Common myeloid progenitor, CD34-positive (primary cell): ENCODE measurements at places on chromosomes 5 and 9.

DNA sequence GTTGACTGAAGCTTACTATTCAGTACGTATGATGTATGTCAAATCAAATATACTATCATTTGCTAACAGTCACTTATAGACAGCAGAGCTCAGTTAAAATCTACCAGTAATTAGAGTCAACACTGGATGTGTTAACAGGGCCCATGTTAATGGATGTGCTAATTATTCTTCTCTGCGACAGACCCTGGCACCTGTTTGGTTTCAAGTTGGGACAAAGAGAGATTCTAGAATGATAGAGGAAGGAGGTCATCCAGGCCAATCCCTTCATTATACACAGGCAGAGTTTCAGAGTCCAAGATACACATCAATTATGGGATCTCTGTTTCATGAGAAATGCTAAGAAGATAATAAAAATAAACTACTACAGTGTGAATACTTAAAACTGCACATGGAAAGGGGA lies 615.0 kb downstream of the ZNF608 start:
- no peak for DNase-seq

DNA sequence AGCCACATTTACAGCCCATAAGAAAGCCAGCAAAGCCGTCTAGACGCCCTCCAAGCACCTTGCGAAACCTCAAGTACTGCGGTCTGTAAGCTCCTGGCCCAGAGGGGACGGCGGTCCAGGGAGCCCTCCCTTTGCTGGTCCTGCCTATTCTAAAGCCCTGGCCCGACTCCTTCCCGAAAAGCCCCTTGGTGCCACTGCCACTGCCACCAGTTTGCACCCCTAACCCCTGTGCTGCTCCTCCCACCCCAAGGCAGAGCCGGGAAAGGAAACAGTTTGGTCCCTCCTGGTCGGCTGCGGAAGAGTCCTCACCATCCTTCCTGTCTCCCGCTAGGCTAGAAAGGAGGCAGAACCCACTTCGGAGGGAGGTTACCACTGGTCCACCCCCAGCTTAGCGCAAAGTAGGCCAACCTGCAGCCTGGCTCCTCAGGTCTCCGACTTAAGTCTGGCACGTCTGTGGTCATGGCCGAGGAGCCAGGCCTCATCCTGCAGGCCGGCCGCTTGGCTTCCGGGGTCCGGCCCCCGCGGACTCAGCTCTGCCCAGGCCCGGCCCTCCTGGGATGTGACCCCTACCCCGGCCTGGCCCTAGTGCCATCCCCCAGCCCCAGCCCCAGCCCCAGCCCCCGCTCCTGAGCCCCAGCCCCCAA lies 916 bp downstream of the TOR1A start:
- DNase-seq: no peak

DNA sequence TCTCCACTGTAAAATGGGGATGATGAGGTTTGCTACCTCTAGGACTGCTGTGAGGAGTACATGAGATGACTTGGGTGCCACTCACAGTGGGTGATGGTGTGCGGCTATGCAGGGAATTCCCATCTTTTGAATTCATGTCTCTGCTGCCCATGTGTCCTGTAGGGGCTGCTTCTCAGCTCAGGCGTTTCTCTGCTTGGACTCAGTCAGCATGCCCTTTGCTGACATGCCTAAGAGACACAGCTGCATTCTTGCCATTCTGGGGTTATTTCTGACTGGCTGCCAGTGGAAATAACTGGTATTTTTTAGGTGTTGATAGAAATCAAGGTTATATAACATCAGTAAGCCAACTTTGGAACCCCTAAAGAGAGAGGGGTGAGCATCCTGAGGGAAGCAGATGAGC lies 24.3 kb upstream of the XPA start:
- DNase-seq: no peak

DNA sequence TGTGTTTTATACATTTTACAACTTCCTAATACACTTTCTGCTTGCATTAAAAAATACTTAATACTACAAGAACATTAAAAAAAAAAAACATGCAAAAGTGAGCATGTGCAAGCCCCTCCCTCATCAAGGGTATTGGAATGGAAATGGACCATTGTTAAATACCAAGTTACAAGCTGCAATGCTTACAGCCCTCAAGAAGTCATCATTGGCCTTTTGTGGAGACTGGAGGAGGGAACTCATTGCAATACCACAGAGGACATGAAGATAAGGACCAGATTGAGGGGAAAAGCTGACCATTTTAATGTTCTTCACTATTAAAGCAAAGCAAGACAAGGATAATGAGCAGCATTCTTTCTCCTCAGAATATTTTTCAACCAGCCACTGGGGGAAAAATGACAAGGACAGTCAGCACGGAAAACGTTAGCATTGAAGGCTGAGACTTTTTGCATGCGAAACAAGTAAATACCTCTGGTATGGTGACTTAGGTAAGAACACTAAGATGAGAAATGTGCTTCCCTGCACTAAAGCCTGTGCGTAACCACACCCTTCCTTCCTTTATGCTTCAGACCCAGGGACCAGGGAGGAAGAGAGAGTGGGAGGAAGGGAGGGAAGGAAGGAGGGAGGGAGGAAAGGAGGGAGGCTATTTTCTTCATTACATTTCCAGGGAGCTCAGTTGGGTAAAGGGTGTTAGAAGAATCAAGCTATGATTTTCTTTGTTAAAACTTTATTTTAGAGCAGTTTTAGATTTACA lies 141.1 kb upstream of the RAPGEF1 start:
- DNase-seq: no peak

GRCh38 chr5:16067415-16067814 lies 112.2 kb downstream of the MARCHF11 start:
- DNase-seq: no peak

DNA sequence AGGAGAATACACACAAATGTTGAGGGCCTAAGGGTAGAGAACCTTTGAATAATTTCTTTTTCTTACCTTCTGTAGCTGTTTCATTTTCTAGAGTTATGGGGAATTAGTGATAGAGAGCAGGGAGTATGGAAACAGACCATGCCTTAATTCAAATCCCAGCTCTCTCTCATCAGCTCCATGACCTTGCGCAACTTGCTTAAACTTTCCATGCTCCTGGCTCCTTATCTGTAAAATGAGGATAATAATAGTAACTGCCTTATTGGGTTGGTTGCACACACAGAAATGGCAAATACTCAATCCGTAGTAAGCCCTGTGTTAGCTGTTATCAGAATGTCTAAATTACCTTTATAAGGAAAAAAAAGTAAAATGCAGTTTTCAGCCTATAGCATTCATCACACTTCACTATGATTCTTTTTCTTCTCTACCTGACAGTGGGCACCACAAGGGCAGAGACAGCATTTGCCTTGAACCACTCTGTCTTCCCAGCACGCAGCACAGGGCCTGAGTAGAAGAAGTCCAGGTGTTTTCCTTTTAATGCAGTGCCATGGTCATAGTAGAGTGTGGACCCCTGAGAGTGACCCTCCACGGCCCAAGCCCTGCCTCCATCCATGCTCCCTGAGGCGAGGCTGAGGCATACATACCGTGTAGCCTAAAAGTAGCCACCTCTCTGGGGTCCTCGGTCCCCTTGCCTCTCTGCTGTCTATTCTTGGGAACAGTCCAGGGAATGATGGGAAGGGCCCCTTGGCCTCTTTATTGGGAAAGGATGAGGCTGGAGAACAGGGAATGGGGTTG lies 17.4 kb downstream of the C5orf15 start:
- no peak for DNase-seq

GRCh38 chr9:3520564-3520963 lies 5.2 kb downstream of the RFX3 start:
- DNase-seq: no peak

GRCh38 chr5:18311266-18311665 lies 677.0 kb downstream of the TAF11L14 start:
- no peak for DNase-seq

DNA sequence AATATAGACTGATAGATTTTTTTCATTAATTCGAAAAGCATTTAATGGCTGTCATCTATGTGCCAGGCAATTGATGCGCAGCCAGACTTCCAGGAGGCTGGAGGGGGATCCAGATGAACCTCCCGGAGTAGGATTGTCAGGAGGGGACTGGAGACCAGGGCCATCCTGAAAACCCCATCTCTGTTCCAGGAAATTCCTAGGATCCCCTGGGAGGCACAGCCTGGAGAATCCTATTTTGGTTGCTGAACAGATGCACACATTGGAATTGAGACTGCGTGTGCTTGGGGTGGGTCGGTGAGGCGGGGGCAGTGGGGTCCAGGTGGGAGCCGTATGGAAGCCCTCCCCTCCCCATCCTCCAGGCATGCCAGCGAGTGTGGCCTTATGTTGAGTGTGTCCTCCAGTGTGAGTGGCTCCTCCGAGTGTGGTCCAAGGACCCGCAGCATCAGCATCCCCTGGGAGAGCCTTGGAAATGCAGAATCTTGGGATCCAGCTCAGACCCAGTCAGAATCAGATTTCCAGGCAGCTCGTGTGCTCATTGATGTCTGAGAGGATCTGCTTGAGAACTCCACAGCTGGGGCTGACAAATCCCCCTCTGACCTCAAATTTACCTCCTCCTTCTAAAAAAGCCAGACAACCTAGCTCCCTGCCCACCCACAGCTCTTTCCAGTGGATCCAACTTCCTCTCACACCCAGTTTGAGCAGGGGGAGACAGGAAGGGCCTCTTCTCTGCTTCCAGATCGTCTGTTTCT lies 38.7 kb downstream of the ROPN1L start:
- DNase-seq: no peak

GRCh38 chr9:69497816-69498215 lies 172.8 kb downstream of the ENTREP1 start:
- no peak for DNase-seq

- no peak for DNase-seq
These were observed 213.2 kb downstream of the TRIO start for GRCh38 chr5:14356305-14356704.

DNA sequence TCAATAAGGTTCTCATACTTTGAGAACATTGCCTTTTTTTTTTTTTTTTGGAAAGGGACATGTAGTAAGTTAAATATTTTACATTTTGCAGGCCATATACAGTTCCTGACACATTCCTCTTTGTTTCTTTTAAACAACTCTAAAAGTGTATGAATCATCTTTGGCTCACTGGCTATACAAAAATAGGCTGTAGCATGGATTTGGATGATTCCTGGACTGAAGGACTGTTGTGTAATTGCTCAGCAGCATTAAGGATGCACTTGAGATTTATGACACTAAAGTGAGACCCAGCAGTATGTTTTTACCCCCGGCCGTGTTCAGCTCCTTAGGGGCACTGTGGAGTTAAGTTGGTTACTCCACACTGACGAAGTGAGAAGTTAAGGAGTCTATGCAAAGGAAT lies 41.3 kb downstream of the VPS13A start:
- no peak for DNase-seq

GRCh38 chr9:137460363-137461315 lies 1.5 kb upstream of the NSMF start:
- DNase-seq: no peak

DNA sequence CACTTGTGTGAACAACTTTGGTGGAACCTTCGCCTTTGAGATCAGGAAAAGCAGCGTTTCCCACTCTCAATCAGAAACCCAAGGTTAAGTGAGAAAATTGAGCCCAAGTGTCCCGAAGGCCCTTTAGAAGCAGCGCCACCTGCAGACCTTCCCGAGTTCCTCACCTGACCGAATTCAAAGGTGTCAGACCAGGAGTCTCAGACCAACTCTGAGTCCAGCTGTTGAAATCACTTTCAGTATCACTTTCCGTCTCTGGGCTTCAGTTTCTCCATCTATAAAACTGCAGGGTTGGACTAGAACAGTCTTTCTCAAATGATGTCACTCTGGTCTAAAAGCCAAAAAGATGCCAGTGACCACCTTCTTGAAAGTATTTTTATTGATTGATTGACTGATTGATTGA lies 31.7 kb upstream of the GRHPR start:
- DNase-seq: peak; percentile 34

DNA sequence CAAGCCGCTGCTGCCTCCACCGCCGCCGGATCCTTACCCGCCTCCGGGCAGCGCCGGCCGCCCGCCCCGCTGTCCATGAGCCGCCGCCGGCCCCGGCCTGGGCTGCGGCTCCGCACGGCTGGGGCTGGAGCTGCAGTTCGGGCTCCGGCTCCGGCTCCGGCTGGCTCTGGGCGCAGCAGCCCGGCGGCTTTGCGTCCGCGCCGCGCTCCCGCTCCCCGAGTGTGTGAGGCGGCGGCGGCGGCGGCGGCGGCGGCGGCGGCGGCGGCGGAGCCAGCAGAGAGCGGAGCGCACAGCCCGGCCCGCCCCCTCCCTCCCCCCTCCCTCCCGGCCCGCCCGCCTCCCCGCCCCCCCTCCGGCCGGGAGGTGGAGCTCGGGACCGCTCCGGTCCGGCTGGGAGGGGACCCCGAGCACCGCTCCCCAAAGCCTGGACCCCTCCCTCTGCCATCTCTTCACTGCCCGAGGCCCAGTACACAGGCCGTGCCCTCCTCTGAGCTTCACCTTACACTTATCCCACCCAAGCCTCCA lies at the start of gene PCDH1:
Gene PCDH1, minus strand, starts transcription at position 225 of the 525 bp plus-strand sequence. Its CDS starts 148 bp downstream, at position 77.
- no peak for DNase-seq

- no peak for DNase-seq
These were observed 296.0 kb downstream of the EPB41L4A start for GRCh38 chr5:112123086-112123485.

DNA sequence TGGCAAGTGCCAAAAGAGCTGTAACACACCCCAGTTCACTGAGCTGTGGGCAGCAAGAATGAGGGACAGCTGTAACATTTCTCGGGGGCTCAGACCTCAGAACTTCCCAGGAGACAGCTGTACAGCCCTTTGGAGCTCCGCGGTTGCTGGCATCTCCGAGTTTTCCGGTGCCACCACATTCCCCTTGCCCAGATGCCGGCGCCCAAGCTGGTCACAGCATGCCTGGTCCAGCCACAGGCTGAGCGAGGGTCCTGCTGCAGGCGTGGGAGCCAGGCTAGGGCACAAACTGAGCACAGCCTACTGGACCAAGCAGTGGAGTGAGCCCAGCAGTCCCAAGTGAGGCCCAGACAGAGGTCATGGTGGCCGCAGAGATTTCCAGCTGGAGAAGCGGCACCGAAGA lies 797.7 kb upstream of the EDIL3 start:
- no peak for DNase-seq

DNA sequence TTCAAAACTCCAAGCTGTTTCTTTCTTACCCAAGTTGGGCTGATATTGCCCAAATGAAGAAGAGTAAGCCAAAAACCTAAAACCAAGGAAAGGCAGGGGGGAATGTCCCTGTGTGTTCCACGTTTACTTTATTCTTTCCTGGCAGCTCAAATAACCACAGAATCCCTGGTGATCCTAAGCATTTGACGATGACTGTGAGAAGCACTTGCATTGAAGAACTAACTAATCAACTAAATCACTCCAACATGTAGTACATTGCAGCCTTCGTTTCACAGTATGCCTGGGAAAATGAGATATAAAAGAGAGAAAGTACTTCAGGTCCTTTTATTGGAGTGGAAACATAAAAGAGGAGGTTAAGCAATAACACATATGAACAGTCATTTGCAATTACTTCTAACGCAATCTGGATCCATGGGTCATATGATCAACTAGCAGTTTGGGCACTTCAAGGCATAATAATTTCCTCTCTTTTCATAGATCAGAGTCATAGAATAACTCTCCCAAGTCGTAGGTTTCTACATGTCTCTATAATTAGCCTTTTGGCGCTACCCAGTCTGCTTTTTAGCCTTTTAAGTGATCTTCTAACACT lies 338.4 kb downstream of the TMEM167A start:
- DNase-seq: no peak

GRCh38 chr5:75052192-75053053 lies at the start of gene GCNT4:
Gene GCNT4, minus strand, starts transcription at chr5:75052558. Its CDS starts 22,521 bp downstream, at chr5:75030037.
- DNase-seq: peak; percentile 72

GRCh38 chr9:93265301-93265971 lies 81.5 kb downstream of the WNK2 start:
- DNase-seq: no peak
